Stimulated activated CD4-positive, alpha-beta T cell treated with anti-CD3 and anti-CD28 coated beads, Interleukin-1b, Interleukin-23, amount 100 ng/mL, for 1 hour (primary cell): ENCODE measurements at places on chromosomes 12 and 14.

DNA sequence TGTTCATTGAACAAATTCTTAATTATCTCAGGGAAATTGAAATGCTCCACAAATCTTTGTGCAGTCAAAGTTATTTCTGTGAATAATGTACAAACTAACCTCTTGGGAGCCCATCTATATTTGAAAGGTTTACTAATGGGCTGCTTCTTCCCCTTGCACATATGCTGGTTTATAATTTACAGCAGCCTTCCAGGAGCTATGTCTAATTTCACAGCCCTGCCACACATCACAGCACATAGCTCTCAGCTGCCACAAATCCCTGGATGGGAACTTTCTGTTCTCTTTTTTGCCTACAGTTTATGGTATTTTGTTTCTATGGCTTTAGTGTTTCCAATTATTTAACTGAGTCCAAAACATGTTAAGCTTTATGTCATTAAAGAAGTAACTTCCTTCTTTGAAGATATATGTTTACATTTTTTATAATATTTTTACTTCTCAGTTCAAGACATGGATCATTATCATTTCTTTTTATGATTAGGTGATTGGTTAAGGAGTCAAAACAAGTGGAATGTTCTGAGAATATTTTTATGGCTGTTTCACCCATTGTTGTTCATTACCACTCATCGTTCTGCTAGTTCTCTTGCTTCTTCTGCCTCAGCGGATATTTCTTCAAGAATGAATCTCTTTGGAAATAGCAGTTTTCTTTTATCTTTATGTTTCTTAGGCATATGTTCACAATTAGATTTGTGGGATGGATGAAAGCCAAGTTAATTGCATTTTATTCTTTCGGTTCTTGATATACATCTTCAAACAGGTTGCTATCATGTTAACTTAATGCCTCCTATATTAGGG lies 475.6 kb upstream of the MIS18BP1 start:
- no peak for DNase-seq

- no peak for DNase-seq
These were observed 218.3 kb downstream of the FOXN3 start for GRCh38 chr14:89198544-89199329.

GRCh38 chr12:45543887-45544286 lies 185.6 kb upstream of the ARID2 start:
- no peak for DNase-seq

- DNase-seq = no peak
These were observed 807 bp upstream of the SLC16A7 start for GRCh38 chr12:59594943-59595500.

DNA sequence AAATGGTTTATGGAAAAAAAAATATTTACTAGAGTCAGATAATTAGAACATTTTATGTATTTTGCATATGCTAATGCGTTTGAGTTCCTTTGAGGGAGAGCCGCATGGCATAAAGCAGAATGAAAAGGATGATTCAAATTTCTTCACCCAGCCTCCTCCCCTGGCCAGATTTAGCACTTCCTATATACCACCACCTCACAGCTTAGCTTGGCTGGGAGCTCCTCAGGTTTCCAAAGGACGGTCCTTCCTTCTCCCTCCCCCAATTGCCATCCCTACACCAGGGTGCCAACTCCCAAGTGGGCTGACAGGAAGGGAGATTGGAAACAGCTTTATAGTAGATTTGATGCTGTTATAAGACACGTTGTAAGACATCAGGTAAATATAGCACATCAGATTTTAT lies 157.4 kb downstream of the RGS6 start:
- DNase-seq = no peak

- no peak for DNase-seq
These were observed 364.9 kb upstream of the GARIN6 start for GRCh38 chr12:99282624-99283023.

GRCh38 chr14:79278798-79279644 lies 932.3 kb downstream of the DIO2 start:
- no peak for DNase-seq

GRCh38 chr12:104653730-104654664 lies 197.2 kb downstream of the CHST11 start:
- no peak for DNase-seq

GRCh38 chr12:113762155-113762881 lies 203.8 kb downstream of the RBM19 start:
- DNase-seq = no peak
